Purkinje cell (primary cell): ENCODE measurements at places on chromosomes 16 and 17. TPM values are rescaled to one million over a fixed set of nuclear protein-coding genes. Genes with fewer than 3 reads are reported as not detected.

The ACSM2A gene
- polyA plus RNA-seq = not detected in 2 replicates

The UQCRC2 gene
- polyA plus RNA-seq = 360 and 429 TPM in 2 replicates

The PRKCB gene
- polyA plus RNA-seq = 3.5 and 47.9 TPM in 2 replicates

The AANAT gene
- polyA plus RNA-seq = not detected in 2 replicates

The LPCAT2 gene
- 0.13 and 0.19 TPM in 2 replicates for polyA plus RNA-seq

The CYB5B gene
- 36.4 and 37.8 TPM in 2 replicates for polyA plus RNA-seq
